ENCODE measurements at places on chromosomes 1 and 21.

DNA sequence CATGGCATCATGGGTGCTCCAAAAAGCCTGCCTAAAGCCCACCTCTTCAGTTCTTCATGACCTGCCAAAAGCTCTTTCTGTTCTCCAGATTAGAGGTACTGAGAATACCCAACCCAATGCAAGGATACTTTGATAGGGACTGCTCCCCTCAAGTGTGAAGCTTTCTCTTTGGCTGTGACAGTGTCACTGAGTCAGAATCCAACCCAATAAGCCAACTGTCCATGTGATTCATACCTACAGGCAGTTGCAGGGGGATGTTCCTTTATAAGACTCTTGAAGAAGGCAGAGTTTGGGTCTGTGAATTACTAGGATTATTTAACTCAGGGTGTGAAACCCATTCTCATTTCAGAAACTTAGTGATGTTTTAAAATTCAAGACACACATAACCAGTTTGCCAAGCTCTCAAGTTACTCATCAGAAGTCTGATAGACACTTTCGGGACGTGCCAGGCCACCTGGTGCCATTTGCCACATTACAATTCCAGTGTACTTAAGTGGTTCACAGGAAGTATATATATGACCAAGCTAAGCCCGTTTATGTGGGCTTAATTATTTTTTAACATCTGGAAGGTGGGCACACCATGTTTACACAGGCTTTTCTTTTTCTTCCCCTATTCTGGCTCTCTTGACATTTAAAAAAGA lies 265.8 kb downstream of the NFIA start:
- DNase-seq: no peak

DNA sequence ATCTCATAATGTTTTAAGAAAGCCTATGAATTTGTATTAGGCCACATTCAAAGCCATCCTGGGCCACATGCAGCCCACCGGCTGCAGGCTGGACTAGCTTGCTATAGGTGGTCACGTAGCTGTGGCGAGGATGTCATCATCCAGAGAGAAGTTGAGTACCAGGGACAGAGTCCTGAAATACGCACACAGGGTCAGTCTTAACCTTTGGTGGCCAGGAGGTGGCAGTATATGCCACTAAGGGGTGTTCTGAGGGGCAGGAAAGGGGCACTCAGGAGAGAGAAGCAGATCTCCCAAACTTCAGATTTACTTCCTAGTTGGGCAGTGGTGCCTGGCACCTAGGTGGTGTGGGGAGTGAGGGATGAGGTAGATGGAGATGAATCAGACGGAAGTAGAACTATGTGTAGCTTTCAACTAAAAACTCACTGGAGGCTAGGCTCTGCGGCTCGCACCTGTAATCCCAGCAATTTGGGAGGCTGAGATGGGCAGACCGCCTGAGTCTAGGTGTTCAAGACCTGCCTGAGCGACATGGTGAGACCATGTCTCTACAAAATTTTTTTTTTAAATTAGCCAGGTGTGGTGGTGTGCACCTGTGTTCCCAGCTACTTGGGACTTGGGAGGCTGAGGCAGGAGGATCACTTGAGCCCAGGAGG lies 16.3 kb upstream of the CDK18 start:
- DNase-seq: peak; percentile 54

GRCh38 chr1:83800066-83800465 lies 198.9 kb downstream of the TTLL7 start:
- DNase-seq: no peak

- DNase-seq: no peak
Observed at GRCh38 chr1:173205146-173206051, 1.7 kb downstream of the TNFSF4 start.

DNA sequence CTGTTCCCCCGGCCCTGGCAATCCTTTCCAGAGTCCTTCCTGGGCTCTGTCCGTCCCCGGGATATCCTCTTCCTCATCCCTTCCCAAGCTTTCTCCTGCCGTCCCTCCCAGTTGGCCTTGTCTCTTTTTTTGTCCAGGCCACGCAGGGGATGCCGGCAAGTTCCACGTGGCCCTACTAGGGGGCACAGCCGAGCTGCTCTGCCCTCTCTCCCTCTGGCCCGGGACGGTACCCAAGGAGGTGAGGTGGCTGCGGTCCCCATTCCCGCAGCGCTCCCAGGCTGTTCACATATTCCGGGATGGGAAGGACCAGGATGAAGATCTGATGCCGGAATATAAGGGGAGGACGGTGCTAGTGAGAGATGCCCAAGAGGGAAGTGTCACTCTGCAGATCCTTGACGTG lies 13.4 kb upstream of the SVBP start:
- DNase-seq: no peak

DNA sequence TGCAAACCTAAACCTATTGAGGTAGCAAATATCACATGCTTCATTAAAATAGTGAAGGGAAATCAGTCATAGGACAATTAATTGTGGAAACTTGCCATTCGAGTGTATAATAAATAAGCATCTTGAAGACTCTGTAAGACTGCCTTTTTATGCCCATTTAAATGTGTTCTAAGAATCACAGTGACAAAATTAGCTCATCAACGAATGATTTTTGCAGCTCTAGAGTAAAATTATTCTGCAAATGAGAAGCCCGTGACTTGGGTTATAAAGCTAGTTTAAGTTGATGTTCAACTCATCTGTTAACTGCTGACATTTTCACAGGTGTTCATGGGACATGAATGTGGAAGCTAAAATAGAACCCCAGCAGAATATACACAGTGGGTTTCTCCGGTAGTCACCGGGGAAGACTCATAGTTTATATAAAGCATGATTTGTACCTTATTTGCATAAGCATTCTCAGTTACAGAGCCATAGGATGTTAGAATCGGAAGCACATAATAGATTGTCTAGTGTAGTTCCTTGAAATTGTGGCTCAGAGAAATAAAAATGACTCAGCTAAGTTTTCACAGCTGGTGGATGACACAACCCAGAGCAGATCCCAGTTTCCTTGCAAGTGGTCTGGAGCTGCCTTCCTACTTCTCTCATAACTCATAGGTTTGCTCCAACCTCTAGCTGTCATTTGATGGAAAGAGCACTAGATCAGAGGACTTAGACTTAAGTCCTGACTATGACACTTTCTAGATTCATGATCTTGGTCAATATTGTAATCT lies 107.3 kb downstream of the UCHL5 start:
- no peak for DNase-seq

All from memory B cell (primary cell).